Dorsolateral prefrontal cortex (tissue), 122 donors: ENCODE measurements at places on chromosomes 2 and 18. TPM values are rescaled to one million over a fixed set of nuclear protein-coding genes. Genes with fewer than 3 reads are reported as not detected.
A peak's percentile ranks its signal among the peaks of the same experiment; 100 is the strongest.

DNA sequence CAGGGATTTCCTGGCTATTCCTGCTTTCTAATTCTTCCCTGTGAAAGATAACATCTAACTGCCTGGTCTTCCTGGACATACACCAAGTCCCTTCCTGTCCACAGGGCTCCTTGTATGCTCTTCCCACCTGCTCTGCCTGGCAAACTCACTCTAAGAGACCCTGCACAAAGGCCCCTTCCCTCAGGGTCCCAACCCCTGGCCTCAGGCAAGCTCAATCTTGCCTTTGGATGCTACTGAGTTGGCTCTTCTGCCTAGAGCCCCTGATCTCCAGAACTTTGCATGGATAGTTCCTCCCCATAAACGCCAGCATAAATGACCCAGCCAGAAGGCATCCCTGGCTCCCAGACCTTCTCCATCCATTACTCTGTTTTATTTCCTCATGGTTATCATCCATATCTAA is 98.3 kb upstream of the OTOS start:
- no peak for DNase-seq

DNA sequence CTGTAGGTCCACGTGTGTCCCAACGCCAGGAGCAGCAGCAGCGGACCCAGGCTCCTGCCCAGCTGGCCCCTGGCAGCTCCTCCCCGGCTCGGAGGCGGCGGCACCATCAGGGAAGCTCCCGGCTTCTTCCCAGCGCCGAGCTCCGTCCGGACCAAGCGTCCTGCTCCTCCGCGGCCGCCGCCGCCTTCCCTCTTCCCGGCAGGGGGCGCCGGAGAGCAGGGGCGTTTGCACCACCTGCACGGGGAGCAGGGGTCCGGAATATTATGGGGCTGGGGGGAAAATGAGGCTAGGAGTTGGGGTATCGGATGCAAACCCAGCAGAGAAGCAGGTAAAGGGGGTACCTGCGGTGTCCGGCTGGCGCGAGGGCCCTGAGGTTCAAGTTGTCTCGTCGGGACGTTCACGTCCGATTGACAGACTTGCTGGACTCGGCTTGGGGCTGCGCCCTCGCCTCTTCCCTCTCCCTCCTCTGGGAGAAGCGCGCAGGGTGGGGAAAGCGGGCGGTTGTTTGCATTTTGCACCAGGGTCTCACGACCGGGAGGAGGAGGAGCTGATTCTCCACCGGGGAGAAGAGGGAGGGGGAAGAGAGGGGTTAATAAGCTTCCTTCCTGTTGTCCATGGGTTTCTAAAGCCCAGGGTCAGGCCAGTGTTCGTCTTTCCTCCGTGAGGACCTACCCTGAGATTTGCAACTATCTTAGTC is at the start of gene CCBE1:
Gene CCBE1 (minus strand): TSS at position 188 of the 697 bp plus-strand sequence.
- DNase-seq = peak; percentile 46

DNA sequence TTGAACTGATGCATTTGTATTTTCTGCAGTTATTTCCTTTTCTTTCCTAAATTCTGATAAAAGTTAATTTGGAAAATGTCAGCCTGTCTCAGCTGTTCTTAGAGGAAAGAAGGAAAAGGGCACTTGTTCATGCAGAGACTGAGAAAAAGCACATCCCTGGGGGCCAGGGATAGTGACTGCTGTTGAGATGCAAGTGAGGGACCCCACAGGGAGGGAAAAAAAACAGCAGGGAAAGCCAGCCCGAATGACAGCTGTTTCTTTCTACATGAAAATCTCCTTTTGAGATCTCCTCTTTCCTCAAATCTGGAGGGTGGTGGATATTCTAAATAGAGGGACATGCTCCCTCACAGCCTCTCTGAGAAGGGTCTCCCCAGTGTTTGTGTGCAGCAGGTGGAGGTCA is 14.0 kb upstream of the MTA3 start:
- no peak for DNase-seq

DNA sequence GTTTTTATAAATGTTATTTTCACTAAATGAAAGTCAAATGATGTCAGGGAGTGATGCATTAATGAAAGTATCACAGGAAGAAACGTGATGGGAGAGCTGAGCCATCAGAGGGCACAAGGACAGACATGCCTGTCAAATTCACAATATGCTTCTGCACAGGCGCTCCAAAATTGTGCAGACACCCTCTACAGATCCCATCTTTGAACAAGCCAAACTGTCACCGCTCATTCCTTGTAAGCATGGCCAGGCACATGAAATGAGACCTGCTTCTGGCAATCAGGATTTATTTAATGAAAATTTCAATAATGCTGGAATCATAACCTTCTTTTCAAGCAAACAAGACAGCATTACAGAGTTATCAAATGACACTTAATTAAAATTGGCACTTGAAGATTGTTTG is 20.4 kb upstream of the FSHR start:
- no peak for DNase-seq

DNA sequence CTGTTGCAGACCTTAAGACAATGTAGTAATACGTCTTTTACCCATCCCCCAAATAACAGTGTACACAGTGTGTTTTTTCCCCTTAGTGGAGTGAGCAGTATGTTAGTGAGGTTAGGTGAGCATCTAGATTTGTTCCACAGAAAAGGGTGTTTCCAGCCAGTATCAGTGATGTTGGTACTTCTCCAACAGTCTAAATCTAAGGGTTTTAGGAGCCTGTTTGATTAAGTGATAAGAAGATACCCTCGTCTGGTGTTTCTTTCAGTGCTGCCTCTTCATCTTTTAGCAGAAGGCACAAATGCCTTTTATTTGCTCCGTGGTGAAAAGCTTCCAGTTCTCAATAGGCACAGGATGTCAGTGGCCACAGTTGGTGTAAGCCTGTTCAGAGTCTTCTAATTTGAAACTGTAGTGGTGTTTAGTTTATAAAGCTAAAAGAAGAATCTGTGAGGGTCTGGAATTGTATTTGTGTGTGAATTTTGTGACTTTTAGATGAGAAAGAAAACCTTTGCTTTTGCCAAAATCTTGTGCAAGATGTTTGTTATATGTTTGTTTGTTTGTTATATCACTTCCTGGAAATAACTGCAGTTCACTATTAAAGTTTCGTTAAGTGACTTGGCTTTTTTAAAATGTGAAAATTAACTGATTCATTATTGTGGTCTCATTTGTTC is 71.2 kb downstream of the MAP4K4 start:
- no peak for DNase-seq

DNA sequence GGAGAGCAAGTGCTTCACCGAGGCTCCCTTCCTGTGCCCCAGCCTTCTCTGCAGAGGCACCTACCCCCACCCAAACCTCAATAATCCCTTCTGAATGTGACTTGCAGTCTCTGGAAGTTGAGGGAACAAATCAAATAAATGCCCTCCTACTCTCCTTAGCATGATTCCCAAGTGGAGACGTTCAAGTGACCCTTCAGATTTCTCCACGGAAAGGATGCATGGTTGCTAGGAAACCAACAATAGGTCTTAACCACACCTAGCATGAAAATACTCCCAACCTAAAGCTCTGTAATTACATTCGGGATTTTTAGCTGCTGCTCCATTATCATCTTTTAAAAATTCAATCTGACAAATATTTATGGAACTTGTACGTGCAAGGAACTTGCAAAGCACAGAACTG is 50.2 kb upstream of the CABLES1 start:
- DNase-seq = no peak

DNA sequence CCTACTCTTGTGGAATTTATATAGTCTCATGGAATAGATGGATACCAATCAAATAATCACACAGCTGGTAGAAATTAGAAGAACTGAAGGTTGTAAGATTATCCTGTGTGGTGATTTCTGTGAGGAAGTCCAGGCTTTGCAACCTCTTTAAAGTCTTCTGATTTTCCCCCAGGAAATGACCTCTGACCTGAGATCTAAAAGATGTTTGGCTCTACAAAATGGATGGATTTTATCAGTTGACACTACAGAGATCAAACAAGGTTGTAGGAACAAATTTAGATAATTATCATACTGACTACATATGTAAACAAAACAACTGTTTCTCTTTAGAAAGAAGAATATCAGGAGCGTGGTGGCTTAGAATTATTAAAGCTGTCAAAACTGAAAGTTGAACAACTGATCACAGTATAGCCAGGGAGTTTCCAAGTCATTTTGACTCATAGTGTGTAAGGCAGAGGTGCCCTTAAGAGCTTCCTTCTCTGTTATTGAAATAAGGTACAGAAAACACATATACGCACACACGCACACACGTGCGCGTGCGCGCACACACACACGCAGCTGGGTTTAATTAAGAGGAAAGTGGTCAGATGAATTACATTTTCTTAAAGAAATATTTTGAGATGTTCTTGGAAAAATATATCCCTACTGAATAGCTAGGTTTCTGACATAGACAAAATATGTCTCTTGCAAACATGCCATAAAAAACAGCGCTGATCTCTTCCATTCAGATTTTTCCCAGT is 35.5 kb upstream of the PELI1 start:
- no peak for DNase-seq

- no peak for DNase-seq
These were observed 27.1 kb downstream of the FER1L5 start for GRCh38 chr2:96669539-96670215.

DNA sequence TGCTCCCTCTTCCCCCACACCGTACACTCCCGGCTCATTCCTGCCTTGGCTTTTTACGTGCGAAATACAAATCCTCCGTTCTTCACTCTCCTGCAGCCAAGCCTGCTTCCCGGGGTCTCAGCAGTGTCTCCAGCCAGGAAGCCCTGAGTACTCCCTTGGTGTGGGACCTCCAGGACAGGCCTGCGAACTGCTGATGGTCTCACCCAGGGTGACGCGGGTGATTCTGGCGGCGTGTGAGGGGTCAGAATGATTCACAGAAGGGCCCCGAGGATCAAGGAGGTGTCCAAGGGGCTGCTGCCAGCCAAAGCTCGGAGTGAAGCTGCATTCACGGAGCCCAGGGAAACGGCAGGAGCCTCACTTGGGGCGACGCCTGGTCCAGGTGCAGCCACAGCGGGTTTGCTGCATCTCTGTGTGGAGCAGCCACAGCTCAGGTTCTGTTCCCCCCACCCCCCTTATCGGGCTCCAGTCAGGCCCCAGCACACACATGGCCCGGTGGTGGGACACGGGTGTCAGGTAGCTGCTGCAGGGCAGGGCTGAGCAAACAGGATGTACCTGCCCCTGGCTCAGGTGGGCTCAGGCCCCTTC is 337.7 kb upstream of the MYT1L start:
- no peak for DNase-seq

DNA sequence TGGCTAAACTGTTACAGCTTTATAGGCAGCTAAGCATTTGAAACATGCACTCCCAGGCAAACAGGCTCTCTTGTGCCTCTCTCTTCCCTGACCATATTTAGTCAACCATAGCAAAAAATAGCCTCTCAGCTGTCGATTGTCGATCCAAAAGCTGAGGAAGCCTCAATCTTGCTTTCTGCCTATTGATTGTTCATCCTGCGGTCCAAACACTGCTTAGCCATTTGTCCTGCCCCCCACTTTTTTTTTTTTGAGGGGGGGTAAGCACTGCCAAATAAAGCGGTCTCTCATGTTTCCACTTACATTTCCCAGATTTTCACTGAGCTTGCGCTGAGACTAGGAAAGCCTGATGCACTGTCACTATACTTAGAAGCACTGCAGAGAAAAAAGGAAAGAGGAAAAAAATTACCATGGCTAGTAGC is 90.8 kb downstream of the MIB1 start:
- peak; percentile 60 for DNase-seq

- DNase-seq = no peak
These were observed 278.6 kb downstream of the SLC8A1 start for GRCh38 chr2:40173276-40173675.

DNA sequence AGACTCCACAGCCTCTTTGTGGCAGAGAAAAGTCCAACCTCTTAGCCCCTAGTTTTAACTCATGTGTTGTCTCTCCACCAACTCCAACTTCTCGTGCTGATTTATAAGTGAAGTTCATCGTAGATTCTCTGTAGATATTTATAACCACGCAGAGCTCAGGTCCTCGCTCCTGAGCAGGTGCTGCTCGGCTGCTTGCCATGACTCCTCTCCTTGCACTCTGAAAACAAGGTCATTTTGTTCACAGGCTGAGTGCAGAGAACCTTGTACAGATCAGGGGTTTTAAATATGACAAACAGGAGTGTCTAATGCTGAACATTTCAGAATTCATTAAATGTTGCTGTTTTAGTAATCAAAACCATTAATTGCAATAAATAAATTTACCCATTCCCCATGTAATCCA is 330.8 kb upstream of the GYPC start:
- DNase-seq = no peak

Gene TTR
- total RNA-seq = not detected

Gene FNDC4
- 49.5 TPM for total RNA-seq

Gene TUBB8B
- total RNA-seq = not detected

Gene CFAP221
- total RNA-seq = 37.0 TPM

Gene PLB1
- total RNA-seq = 6.8 TPM
